ENCODE measurements at places on chromosomes 1 and 21.

DNA sequence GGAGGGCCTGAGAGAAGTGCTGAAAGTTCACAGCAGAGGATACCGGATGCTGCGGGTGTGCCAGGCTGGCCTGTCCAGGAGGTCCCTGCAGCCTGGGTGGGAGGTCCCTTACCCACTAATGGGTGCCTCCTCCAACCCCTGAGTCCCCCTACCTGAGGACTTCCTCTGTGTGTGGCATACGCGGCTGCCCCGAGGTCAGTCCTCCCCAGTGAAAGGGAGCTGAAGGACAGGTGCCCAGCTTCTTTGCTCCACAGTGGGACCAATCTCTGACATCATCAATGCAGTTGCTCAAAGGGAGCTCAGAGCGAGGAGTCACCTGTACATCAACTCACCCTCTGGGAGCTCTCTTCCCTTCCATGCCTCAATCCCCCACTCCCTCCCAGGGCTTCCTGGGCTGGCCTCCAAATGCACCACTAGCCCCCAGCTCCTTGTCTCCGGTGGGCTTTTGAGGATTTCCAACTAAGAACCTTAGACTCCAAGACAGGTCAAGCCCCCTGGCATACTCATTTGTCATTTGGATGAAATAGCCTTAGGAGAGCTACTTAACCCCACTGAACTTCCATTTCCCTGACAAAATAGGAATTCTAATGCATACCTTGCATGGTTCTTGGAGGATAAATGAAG lies 53.9 kb downstream of the PDE9A start:
- DNase-seq, result no peak

DNA sequence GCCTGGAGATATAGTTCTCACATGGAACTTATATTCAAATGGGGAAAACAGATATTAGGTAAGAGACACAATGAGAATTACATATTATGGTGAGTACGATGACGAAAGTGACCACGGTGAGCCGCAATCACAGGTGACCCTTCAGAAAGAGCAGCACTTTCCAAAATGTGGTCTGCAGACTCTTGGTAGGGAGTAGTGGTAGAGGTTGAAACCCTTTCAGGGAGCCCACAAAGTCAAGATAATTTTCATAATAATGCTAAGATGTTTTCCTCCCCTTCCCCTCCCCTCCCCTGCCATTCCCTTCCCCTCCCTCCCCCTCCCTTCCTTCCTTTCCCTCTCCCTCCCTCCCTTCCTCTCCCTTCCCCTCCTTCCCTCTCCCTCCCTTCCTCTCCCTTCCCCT lies 83.5 kb upstream of the AKT3 start:
- DNase-seq, result no peak

GRCh38 chr21:45010860-45011259 lies 63.5 kb upstream of the ADARB1 start:
- DNase-seq, result no peak

- no peak for DNase-seq
Measured at GRCh38 chr1:37513795-37514349, 694 bp downstream of the MEAF6 start.

DNA sequence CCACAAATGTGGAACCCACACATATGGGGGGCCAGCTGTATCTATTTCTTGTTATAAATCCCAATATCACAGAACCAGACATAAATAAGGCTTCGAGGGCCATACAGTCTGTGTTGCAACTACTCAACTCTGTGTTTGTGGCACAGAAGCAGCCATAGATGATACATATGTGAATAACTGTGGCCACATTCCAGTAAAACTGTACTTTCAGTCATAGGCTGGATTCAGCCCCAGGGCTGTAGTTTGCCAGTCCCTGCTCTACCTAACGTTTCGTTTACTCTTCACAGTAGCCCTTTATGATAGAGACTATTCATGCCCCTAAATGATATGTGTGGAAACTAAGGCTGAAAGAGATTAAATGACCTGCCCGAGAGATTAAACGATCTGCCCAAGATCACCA lies 48.7 kb downstream of the FHAD1 start:
- no peak for DNase-seq

DNA sequence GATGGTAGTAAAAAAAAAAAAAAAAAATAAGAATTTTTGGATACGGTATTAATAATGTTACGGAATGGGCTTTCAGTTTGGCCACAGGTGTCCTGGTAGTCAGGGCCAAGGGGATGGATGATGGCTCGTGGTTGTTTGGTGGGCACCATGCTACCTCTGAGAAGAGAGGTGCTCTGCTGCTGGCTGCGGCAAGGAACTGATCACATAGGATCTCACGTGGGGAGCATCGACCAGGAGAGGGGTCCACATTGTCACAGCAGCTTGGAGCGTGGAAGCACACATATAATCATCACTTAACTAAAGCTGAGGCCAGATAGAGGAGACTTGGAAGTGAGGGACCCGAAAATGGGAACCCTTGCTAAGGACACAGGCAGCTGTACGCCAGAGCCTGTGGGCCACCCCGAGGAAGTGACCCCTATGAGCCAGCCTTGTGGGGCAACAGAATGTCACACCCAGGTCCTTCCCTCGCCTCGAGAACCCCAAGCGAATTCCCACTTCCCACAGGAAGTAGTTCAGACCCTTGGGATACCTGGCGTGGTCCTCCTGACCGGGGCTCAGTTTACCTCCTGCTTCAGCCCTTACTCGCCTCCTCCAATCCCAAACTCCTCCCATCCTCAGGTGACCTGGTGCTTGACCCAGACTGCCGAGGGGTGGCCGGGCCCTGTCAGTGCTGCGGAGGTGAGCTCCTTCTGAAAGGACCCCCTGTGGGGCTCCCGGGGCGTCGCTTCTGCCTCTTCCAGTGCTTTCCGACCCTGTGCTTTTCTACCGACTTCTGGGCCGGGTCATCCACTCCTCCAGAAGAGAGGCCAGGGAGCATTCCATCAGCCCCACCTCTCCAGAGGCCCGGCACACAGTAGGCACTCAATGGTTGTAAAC lies 222.0 kb downstream of the CAMTA1 start:
- DNase-seq, result no peak

GRCh38 chr1:147169171-147169570 lies 3.1 kb downstream of the PRKAB2 start:
- DNase-seq, result no peak

- no peak for DNase-seq
Measured at GRCh38 chr1:169348383-169349036, 19.1 kb downstream of the NME7 start.

- no peak for DNase-seq
Measured at GRCh38 chr1:115879977-115880376, 39.1 kb upstream of the NHLH2 start.

DNA sequence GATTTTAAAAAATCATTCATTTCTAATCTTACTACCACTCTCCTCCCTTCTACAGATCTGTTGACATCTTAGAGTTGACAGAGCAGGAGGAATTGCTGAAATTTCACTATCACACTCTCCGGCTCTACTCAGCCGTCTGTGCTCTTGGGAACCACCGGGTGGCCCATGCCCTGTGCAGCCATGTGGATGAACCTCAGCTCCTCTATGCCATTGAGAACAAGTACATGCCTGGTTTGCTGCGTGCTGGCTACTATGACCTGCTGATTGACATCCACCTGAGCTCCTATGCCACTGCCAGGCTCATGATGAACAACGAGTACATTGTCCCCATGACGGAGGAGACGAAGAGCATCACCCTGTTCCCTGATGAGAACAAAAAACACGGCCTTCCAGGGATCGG lies 276.7 kb downstream of the ZP4 start:
- DNase-seq, result no peak

DNA sequence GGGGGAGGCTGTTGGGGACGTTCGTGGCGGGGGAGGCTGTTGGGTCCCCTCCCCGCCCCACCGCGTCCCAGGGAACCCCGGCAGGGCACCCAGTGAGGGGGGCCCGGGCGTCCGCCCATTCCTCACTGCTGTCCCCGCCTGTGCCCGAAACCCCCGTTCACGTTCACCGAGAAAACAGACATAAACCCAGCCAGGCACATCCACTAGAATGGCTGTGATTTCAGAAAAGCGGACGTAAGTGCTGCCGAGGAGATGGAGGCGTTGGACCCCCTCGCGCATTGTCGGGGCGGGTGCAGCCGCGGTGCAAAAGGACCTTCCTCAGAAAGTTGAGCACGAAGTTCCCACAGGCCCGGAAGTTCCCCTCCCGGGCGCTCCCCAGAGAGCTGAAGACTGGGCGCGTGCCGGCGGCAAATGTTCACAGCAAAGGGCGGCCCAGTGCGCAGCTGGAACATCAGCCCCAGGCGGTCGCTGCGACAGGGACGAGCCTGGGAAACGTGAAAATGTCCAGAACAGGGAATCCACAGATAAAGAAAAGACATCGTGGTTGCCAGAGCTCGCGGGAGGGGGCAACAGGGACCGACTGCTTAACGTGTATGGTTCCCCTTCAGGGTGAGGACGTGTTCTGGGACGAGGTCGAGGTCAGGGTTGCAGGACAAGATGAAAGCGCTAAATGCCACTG lies 18.5 kb upstream of the SAMD11 start:
- DNase-seq, result no peak

DNA sequence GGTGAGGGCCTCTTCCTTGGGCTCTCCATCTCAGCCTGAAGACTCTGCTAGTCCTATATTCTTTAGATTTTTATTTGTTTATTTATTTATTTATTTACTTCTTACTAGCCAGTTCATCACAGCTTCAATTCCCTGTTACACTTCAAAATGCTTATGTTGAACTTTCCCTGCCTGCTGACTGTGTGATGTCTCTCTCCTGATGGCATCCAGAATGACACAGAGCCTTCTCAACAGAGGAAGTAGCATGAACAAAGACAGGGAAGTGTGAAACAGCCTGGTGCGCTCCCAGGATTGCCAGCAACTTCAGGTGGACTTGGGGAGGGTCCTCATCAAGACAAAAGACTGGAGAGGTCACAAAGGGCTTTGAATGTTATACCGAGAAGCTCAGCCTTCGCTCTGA lies 4.3 kb upstream of the IPO13 start:
- DNase-seq, result no peak

GRCh38 chr1:60136395-60136794 lies 62.8 kb upstream of the C1orf87 start:
- DNase-seq, result no peak

- no peak for DNase-seq
Measured at GRCh38 chr1:6006882-6007281, 14.7 kb upstream of the NPHP4 start.

- DNase-seq, result no peak
Measured at GRCh38 chr1:33347650-33347992, 26.7 kb upstream of the A3GALT2 start.

GRCh38 chr1:235339746-235340145 lies 11.4 kb downstream of the GGPS1 start:
- DNase-seq, result no peak

DNA sequence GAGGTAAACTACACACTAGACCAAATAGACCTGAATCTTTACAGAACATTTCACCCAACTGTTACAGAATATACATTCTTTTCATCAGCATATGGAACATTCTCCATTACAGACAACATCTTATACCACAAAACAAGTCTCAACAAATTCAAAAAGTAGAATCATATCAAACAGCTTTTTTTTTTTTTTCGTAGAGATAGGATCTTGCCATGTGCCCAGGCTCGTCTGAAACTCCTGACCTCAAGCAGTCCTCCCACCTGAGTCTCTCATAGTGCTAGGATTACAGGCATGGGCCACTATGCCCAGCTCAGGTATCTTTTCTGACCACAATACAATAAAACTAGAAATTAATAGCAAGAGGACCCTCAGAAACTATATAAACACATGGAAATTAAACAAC lies 36.5 kb downstream of the HSF2BP start:
- no peak for DNase-seq

GRCh38 chr1:3945222-3945621 lies 45.1 kb upstream of the C1orf174 start:
- no peak for DNase-seq

DNA sequence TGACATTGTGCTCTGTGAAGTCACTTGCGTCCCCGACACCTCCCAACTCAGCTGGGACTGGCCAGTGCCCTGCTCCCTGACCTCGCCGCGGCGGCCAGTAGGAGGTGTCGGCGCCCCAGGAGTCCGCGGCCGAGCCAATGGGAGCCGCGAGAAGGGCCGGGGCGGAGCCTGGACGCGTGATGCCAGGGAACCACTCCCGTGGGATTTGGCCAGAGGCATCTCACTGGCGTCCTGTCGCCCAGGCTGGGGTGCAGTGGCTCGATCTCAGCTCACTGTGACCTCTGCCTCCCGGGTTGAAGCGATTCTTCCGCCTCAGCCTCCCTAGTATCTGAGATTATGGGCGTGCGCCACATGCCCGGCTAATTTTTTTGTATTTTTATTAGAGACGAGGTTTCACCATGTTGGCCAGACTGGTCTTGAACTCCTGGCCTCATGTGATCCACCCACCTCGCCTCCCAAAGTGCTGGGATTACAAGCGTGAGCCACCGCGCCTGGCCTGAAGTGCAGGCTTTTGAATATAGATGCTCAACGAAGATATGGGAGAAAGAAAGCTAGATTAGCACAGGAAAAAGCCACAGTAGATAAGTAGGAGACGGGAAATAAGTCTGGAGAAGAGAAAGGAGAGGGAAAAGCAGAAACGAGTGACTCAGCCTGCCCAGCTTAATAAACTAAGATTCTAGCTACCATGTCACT lies 38.0 kb downstream of the ZBTB8OS start:
- no peak for DNase-seq

DNA sequence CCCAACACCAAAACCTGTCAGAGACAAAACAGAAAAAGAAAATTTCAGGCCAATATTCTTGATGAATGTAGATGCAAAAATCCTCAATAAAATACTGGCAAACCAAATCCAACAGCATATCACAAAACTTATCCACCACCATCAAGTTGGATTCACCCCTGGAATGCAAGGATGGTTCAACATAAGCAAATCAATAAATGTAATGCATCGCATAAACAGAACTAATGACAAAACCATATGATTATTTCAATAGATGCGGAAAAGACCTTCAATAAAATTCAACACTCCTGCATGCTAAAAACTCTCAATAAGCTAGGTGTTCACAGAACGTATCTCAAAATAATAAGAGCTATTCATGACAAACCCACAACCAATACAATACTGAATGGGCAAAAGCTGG lies 3.8 kb upstream of the OR2L5 start:
- DNase-seq, result no peak

GRCh38 chr21:43953021-43953420 lies 59.1 kb upstream of the TRAPPC10 start:
- DNase-seq, result no peak

GRCh38 chr1:157113631-157114030 lies 14.0 kb upstream of the ETV3L start:
- DNase-seq, result no peak

DNA sequence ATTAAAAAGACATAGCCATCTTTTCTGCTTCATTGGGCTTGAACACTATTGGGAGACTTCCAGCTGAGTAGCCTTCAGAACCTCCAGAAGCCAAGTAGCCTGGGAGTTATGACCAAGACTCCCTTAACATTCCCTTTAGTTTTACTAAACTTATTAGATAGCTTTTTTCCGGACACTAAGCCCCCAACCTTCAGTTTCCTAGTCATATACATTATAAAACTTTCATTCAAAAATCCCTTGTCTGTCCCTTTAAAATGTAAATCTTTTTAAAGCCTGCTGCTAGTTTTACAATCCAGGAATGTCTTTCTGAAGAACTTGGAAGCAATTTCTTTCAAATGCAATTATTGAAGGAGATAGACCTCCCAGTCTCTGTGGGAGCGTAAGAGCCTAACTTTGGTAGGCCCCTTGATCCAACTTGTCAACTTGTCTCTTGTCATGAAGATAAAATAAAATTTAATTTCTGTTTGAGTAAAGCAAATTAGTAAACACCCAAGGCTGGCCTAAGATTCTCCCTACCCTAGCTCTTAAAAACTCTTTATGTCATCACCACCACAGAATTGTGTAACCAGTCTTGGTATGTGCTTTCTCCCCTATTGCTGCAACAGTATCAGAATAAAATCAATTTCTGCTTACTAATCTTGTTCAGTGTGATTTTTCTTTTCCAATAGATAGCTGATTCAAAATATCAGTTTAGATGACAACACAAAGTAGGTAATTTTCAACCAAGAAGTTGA lies 796.2 kb downstream of the PLA2G4A start:
- DNase-seq, result no peak

Data from stimulated activated CD4-positive, alpha-beta T cell treated with anti-CD3 and anti-CD28 coated beads, Interleukin-1b, Interleukin-23, amount 100 ng/mL, for 1 hour (primary cell).